ENCODE measurements at places on chromosomes 3 and 15.

- no peaks in the 10 kb centered on the region for H3K4me1 ChIP-seq
- H3K4me3 ChIP-seq: peak overlapping the region; percentile 3
- DNase-seq: peak; percentile 53
- H3K27ac ChIP-seq: no peak overlapping the region
- H3K36me3 ChIP-seq: no peaks in the 10 kb centered on the region
- H3K27me3 ChIP-seq: no peaks in the 10 kb centered on the region
These were observed 10.5 kb upstream of the SLITRK3 start for GRCh38 chr3:165206454-165207266.

GRCh38 chr15:71278989-71279756 lies 163.9 kb downstream of the THSD4 start:
- H3K4me3 ChIP-seq: no peak overlapping the region
- peaks cover 22% of the 10 kb centered on the region for H3K4me1 ChIP-seq
- no peaks in the 10 kb centered on the region for H3K27me3 ChIP-seq
- no peaks in the 10 kb centered on the region for H3K36me3 ChIP-seq
- peak; percentile 15 for DNase-seq

DNA sequence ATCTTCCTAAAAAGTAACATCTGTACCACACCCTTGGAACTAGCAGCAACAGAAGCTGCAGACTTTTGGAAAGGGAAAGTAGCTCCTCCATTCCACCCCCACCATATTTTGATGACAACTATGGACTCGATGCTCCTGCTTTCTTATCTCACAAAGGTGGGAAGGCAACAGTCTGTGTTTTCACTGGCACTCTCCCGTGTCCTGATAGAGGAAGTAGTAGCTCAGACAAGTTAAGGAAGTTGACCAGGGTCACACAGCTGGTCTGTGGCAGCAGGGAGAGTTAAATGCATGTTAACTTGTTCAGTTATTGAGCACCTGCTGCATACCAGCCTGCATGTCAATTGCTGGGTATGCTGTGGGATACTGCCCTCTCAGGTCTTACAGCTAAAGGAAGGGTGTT lies 33.1 kb downstream of the BHLHE40 start:
- H3K36me3 ChIP-seq: no peaks in the 10 kb centered on the region
- H3K4me1 ChIP-seq: peaks cover 25% of the 10 kb centered on the region
- H3K27me3 ChIP-seq: no peaks in the 10 kb centered on the region
- H3K27ac ChIP-seq: no peak overlapping the region

DNA sequence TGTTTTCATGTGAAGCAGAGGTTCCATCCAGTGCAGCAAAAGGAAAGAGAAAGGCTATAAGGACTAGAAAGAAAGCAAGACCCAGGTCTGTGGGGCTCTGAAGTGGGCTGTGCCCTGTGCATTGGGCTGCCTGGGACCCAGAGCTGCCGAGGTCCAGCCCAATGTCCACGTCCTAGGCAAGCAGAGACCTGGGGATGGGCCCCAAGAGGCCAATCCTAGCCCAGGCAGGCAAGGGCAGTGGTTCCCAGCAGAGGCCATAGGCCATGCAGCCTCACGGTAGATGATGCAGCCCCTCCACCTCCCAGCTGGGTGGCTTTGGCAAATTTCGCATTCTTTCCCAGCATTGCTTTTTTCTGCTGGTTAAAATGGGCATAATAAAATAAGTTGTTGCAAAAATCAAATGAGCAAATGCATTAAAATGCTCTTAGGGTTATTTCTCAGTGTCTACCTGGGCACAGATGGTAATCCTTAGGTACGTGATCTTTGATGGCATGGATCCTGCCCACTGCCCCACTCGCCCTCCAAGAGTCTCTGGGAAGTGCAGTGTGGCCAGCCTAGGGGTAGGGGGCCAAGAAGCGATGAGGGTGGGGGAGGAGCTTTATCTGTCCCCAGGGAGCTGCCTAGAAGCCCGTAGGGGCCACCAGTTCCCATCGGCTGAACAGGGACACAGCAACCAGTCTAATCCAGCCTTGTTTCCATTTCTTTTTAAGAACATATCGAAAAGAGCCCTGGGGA lies 22.3 kb upstream of the GP9 start:
- H3K27me3 ChIP-seq: no peaks in the 10 kb centered on the region
- DNase-seq: no peak
- H3K27ac ChIP-seq: no peak overlapping the region
- H3K4me3 ChIP-seq: no peak overlapping the region

DNA sequence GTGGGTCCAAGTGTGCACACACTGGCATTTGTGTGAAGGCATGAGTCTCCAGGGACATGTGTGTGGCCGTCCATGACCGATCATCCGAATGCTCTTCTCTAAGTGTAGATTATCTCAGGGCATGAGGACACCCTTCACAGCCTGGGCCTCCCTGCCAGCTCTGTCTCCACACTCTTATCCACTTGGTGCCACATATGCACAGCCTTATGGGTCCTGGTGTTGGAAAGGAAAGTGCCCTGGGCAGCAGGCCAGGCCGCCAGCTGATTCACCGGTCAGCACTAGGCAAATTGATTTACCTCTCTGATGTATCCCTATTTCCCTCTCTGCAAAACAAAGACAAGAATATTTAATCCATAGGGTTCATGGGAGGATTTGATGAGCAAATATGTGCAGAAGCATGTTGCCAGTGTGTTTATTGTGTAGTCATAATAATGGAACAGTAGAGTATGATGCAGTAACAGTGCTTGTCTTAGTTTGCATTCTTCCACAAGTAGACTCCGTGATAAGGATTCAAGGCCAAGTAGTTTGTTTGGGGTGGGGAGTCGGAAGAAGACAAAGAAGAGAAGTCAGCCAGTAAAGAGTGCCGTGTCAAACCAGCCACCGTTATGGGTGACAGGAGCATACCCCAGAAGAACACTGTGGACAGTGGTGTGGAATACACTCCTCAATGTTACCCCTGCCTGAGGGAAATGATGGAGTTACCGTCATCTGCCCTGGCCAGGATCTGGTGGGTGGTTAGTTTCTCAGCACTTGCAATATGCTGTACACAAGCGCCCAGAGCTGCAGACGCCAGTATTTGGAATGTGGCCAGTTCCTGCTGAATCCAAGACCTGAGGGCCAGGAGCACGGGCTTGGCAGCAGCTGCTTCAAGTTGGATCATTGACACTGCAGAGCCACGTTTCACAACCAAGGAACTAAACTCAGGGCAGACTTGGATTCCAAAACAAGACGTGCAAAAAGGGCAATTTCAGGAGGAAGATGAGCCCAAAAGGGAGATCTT lies 85.1 kb downstream of the MTHFS start:
- peak; percentile 35 for DNase-seq
- no peaks in the 10 kb centered on the region for H3K27me3 ChIP-seq
- H3K4me3 ChIP-seq: no peak overlapping the region
- no peaks in the 10 kb centered on the region for H3K36me3 ChIP-seq
- no peak overlapping the region for H3K27ac ChIP-seq

- no peak for DNase-seq
- no peaks in the 10 kb centered on the region for H3K27me3 ChIP-seq
- no peaks in the 10 kb centered on the region for H3K36me3 ChIP-seq
- H3K4me3 ChIP-seq: no peak overlapping the region
- H3K4me1 ChIP-seq: no peaks in the 10 kb centered on the region
These were observed 273.0 kb downstream of the DIPK2A start for GRCh38 chr3:144244662-144245061.

DNA sequence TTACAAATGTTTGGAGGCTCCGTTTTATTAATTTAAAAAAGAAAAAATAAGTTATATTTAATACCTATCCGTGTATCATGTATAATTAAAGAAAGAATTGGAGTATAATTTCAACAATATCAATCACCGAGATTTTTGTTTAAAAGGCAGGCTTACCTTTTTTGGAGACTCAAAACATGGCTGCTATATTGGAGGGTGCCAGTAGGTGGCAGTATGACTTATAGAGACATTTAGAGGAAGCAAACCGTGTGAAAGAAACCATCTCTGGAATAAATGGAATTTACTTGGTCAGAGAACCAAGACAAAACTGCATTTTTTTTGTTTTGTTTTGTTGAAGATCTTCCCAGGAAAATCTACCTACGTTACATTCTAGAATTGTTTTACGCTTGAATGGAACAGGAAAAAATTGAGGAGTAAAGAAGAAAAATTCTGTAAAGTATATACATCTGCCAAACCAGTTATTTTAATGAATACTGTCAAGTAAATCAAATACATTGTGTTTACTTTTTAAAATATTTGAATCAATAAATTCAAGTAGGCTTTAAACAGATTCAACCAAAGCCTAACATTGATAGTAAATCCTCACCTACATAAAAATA lies 802.6 kb upstream of the ALCAM start:
- no peaks in the 10 kb centered on the region for H3K27me3 ChIP-seq
- H3K4me3 ChIP-seq: no peak overlapping the region
- H3K27ac ChIP-seq: no peak overlapping the region
- peak; percentile 80 for DNase-seq

DNA sequence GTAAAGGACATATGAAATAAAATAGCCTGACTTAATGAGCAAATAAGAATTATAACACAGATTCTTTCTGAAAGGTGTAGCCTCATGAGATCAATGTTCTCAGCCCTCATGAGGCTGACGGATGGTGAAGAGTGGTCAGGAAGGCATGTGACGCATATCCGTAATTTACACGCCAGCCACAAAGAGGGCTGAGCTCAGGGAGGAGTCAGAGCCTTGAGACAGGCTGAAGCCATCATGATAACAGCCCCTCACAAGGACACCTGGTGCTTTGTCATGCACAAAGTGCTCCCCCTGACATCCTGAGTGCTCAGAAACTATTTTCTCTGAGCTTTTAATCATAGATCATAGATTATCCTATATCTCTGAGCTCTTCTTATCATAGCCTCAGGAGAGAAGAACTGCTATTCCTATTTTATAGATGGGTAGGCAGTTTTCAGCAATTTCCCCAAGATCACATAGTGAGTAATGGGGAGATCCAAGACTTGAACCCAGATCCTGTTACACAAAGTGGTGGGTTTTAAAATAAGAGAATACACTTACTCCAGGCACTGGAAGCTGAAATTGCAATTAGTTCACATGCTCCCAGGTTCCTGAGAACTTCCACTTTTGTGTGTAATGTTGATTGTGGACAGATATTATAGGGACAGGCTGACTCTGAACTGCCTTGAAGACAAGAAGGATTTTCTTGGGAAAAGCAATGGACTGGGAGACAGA lies 267.1 kb downstream of the RPLP1 start:
- H3K27ac ChIP-seq: peak overlapping the region; percentile 65
- no peaks in the 10 kb centered on the region for H3K27me3 ChIP-seq
- H3K4me1 ChIP-seq: peaks cover 9% of the 10 kb centered on the region
- H3K4me3 ChIP-seq: no peak overlapping the region
- H3K36me3 ChIP-seq: no peaks in the 10 kb centered on the region

DNA sequence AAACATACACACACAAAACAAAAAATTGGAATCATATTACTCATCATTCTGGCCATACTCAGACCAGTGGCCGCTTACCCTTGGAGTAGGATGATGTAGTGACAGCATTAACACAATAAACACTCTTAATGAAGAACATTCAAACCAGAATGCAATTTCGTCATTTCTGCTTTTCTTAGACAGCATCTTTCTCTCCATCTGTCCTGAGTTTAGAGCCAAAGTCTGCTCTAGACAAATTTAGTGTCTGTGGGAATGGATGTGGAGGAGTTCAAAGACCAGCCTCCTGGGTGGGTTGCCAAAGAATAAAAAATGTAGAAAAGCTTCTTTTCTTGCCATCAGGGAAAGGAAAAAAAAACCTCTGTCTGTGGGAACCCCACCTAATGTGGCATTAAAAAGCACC lies 212.4 kb upstream of the POU1F1 start:
- no peaks in the 10 kb centered on the region for H3K36me3 ChIP-seq
- H3K27me3 ChIP-seq: no peaks in the 10 kb centered on the region
- H3K27ac ChIP-seq: no peak overlapping the region
- no peaks in the 10 kb centered on the region for H3K4me1 ChIP-seq

GRCh38 chr15:63186065-63186464 lies 3.3 kb upstream of the RAB8B start:
- H3K27me3 ChIP-seq: no peaks in the 10 kb centered on the region
- no peak overlapping the region for H3K4me3 ChIP-seq
- H3K36me3 ChIP-seq: no peaks in the 10 kb centered on the region
- DNase-seq: no peak

GRCh38 chr3:123082370-123083065 lies 15.7 kb downstream of the PDIA5 start:
- H3K27ac ChIP-seq: no peak overlapping the region
- no peaks in the 10 kb centered on the region for H3K27me3 ChIP-seq
- H3K4me1 ChIP-seq: peaks cover 29% of the 10 kb centered on the region

DNA sequence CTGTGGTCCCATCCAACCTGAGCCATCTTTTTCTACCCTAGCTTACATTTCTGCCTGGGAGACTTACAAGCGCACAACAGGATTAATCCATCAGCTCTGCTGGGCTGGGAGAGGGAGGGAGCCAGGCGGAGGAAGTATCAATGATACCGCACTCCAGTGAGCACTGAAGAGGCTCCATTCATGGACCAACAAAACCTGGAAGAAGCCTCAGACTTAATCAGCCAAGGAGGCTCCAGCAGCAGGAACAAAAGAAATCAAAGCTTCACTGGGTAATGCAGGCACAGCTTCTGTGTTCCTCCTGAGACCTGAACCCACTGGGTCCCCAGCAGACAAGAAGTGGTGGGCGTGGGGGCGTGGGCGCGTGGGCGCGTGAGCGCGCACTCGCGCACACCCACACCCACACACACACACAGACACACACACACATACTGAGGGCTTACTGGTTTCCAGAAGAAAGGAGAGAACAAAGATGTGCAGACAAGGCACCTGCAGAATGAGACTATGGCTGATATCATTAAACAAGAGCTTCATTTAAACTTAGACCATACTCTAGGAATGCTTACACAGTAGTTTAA lies 87.0 kb upstream of the BOC start:
- no peak overlapping the region for H3K4me3 ChIP-seq
- H3K27ac ChIP-seq: no peak overlapping the region
- DNase-seq: no peak
- no peaks in the 10 kb centered on the region for H3K36me3 ChIP-seq
- no peaks in the 10 kb centered on the region for H3K27me3 ChIP-seq

- no peaks in the 10 kb centered on the region for H3K36me3 ChIP-seq
- H3K4me1 ChIP-seq: peaks cover 25% of the 10 kb centered on the region
- DNase-seq: no peak
- H3K27me3 ChIP-seq: peaks cover 10% of the 10 kb centered on the region
These were observed 16.2 kb downstream of the PTH1R start for GRCh38 chr3:46893763-46894162.

DNA sequence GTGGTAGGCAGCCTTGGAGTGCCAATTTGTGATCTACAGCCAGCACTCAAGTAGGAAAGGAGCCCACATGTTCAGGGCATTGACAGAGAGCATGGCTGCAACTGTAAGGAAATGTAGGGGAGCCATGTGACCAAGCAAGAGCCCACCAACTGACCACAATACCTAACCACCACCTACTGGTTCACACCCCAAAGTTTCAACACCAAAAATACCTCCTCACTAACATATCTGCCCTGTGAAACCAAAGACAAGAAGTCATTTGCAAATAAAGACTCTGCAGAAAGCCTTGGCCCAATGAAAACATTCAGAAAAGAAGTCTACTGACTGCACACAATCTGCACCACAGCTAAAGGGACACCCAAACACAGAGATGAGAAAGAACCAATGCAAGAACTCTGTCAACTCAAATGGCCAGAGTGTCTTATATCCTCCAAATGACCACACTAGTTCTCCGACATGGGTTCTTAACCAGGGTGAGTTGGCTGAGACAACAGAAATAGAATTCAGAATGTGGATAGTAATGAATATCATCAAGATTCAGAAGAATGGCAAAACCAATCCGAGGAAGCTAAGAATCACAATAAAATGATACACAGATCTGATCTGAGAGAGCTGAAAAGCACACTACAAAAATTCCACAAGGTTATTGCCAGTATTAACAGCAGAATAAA lies 40.6 kb downstream of the SLC9C1 start:
- no peak for DNase-seq
- no peak overlapping the region for H3K4me3 ChIP-seq
- no peaks in the 10 kb centered on the region for H3K4me1 ChIP-seq
- no peaks in the 10 kb centered on the region for H3K27me3 ChIP-seq

GRCh38 chr15:66188464-66188863 lies 65.1 kb downstream of the MEGF11 start:
- H3K4me3 ChIP-seq: no peak overlapping the region
- DNase-seq: no peak
- no peak overlapping the region for H3K27ac ChIP-seq
- no peaks in the 10 kb centered on the region for H3K36me3 ChIP-seq

All from tibial nerve (tissue), 4 donors.